ENCODE measurements at places on chromosomes 4 and X.

- no peak for DNase-seq
Observed at GRCh38 chr4:121428721-121429120, 47.9 kb upstream of the QRFPR start.

DNA sequence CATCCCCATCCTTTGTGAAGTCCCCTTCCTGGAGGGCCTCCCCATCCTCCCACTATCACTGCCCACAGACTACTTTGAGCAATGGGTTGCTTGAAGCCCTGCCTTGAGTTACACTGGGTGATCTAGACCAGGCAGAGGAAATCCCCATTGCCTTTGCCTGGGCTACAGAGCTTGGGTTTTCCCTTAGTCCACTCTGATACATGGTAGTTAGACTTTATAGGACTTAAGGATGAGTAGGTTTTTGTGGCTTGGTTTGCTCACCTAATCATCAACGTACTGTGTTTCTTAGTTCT lies 56.6 kb downstream of the TMEM131L start:
- no peak for DNase-seq

- DNase-seq: no peak
Observed at GRCh38 chr4:87240341-87240740, 19.9 kb upstream of the KLHL8 start.

- no peak for DNase-seq
Observed at GRCh38 chr4:24607334-24607733, 23.0 kb upstream of the DHX15 start.

DNA sequence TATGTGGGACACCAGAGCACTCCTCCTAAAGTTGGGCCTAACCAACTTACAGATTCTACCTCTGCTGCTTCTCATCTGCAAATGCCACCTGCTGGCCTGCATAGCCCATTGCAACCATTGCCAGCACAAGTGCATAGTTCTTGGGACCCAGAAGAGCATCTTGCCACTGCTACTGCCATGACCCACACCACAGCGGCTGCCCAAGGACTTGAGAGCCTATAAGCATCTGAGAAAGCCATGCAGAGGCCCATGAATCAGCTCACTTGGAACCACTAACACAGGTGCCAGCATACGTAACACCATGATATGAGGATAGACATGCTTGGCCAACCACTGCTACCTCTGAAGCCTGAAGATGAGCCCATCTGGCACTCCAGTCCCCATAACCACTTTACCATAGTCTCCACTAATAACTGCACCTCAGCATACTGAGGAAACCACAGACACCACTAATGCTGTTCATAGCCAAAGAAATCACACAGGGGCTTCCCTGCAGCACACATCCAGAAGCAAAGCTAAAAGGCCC lies 258.1 kb upstream of the AGTR2 start:
- DNase-seq: no peak

DNA sequence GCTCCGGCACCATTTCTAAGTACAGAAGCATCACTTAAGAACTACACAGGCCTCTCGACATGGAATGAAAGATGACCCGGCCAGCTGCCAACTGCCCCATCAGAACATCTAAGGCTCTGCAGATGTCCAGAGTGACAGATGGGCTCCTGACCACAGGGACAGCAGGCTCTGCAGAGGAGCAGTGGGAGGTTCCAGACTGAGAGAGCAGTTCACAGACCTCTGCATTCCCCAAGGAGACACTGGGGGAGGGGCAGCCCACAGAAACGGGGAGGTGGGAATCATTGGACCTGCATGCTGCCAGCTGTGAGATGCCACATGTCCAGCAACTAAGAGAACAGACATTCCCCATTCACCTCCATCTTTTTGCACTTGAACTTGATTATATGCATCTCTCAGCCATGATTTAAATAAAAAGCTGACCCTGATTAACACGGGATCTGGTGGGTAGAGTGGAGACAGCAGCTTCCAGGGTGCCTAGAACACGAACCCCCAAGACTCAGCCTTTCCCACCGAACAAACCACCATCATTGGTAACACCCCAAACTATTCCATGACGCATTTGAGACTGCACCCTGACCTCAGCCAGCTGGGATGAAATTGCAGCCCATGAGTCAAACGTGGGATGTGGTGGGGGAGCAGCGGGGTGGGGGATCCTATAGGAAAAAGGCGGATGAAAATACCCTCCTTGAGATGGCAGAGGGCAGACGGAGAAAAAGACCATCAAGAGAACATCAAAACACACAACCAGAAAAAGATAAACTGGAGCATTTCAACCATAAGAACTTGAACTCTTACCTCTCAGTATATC lies 47.2 kb downstream of the AFAP1 start:
- DNase-seq: peak; percentile 92

- no peak for DNase-seq
Observed at GRCh38 chr4:131974730-131975129, 1174.4 kb upstream of the PCDH10 start.

- DNase-seq: no peak
Observed at GRCh38 chr4:86791126-86791525, 58.1 kb downstream of the SLC10A6 start.
